Activated CD4-positive, alpha-beta memory T cell treated with anti-CD3 and anti-CD28 coated beads, Interleukin-2, amount 10 ng/mL, durations not matched to agents 7 days and 5 days (primary cell): ENCODE measurements at places on chromosomes 12 and 14.

DNA sequence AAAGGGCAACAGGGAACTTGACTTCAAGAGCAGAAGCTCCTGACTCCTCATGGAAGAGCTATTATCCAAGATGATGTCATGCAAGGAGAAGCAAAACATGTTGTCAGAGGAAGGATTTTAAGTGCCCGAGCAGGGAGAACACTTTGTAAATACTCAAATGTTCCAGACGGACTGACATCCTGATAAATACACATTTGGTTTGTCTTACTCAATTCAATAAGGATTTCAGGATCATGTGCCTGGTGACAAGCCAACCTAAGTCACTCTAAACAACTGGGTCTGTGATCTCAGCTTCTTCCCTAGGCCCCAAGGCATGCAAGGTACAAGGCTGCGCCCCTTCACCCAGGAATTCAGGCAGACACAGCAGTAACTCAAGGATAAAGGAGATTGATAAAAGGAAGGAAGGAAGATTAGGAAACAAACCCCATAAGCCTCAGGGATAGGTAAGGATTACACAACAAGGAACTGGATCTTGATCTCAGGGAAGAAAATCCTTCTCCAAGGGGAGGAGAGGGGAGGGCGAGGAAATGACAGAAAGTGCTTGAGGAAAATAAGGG, 26.8 kb upstream of the CEBPE start:
- no peak for DNase-seq

DNA sequence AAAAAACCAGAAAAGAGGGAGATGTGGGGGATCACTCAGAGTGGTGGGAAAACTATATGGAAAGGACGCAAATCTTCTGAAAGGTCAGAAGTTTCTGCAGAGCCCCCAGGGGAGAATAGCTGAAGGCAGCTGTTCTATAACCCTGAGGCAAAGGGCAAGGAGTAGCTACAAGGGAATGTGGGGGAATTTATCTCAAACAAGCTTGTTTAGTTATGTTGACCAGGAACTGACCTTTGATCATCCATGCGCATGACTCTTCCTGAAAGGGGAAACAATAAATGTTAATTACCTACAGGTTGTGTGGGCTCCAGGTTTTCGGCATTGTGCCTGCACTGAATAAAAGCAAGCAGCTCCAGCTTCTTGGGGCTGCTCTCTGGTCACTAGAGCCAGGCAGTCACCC, 968.5 kb downstream of the AACS start:
- DNase-seq, result no peak

DNA sequence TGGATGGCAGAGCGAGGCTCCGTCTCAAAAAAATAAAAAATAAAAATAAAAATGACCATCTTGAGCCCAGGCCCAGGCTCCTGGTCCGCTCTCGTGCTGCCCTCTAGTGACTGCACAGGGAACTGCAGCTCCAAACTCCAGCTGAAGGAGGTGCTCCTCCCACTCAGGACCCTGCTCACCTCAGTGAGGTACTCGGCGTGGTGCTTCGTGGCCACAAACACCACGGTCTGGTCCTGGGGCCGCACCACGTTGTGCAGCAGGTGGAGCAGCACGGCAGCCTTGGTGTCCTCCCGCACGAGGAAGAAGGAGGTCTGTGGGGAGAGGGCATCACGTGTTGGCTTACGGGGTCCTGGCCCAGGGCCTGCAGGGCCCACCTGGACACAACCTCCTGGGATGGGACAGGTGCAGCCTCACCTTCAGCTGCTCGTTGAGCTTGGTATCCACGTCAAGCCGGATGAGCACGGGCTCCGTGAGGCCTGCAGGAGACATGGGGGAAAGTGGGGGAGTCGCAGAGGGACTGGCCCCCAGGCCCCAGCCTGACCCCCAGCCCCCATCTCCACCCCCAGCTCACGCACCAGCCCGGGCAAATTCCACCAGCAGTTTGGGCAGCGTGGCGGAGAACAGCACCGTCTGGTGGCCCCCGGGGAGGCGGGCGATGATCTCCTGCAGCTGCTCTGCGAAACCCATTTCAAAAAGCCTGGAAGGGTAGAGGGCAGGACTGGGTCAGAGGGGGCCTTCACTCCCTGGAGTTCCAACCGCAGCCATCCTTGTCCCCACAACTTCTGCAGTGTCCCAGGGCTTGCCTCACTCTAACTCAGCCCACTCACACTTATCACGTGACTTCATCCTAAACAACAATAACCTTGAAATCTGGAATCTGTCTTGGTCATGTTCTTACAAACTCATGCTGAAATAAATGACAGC, 10.6 kb downstream of the DDX54 start:
- peak; percentile 77 for DNase-seq

DNA sequence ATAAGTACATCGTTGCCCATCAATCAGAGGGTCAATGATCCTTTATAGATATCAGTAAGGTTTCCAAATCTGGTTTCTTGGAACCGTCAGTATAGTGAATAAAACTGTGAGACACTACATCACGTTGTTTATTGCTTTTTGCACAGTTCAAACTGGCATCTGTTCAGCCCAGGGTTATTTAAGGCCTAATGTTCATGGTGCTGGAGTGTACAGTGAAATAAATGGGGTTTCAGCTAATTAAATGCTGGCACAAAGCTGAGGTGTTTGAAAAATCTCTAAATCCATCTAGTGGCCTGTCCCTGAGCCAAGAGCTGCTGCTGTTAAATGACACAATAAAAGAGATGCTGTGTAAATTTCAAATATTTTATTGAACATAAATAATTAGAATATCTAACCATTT, 69.9 kb downstream of the RPS29 start:
- DNase-seq, result no peak

GRCh38 chr12:128802756-128803155, 21.0 kb downstream of the SLC15A4 start:
- DNase-seq, result no peak

- no peak for DNase-seq
These were observed 338.2 kb downstream of the TRHDE start for GRCh38 chr12:72610342-72610741.
